ENCODE measurements at places on chromosomes 2 and 18. TPM values are rescaled to one million over a fixed set of nuclear protein-coding genes. Genes with fewer than 3 reads are reported as not detected.

DNA sequence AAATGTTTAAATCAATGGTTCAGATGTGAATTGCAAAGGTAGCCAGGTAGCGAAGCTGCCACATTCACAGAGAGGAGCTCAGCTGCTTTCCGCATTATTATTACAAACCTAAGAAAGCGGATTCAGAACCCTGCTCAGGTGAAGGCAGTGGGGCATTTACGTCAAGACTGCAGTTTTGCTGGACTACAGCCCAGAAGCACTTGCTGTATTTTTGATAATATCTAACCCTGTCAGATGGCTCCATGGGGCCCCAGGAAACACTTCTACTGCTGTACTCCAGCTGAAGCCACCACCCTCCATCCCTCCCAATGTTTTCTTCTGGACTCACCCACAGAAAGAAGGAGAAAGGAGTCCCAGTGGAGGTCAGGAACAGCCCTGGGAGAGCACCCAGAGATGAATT lies 96.9 kb downstream of the TPO start:
- H3K27ac ChIP-seq, result no peak overlapping the region
- H3K4me3 ChIP-seq, result no peak overlapping the region
- H3K36me3 ChIP-seq, result no peaks in the 10 kb centered on the region

- no peak for DNase-seq
- H3K27ac ChIP-seq, result no peak overlapping the region
- H3K4me1 ChIP-seq, result no peaks in the 10 kb centered on the region
- H3K27me3 ChIP-seq, result no peaks in the 10 kb centered on the region
- H3K36me3 ChIP-seq, result no peaks in the 10 kb centered on the region
Observed at GRCh38 chr18:36905571-36905970, 76.6 kb downstream of the KIAA1328 start.

- no peaks in the 10 kb centered on the region for H3K27me3 ChIP-seq
- H3K4me1 ChIP-seq, result no peaks in the 10 kb centered on the region
- H3K4me3 ChIP-seq, result no peak overlapping the region
- no peaks in the 10 kb centered on the region for H3K36me3 ChIP-seq
Observed at GRCh38 chr18:75654851-75655751, 227.6 kb upstream of the SMIM21 start.

GRCh38 chr18:35072616-35073015 lies 31.4 kb downstream of the MAPRE2 start:
- H3K4me1 ChIP-seq, result no peaks in the 10 kb centered on the region
- H3K27ac ChIP-seq, result no peak overlapping the region
- H3K36me3 ChIP-seq, result no peaks in the 10 kb centered on the region
- H3K4me3 ChIP-seq, result no peak overlapping the region

- H3K36me3 ChIP-seq, result no peaks in the 10 kb centered on the region
- H3K4me1 ChIP-seq, result no peaks in the 10 kb centered on the region
- no peaks in the 10 kb centered on the region for H3K27me3 ChIP-seq
- no peak overlapping the region for H3K4me3 ChIP-seq
- no peak for DNase-seq
Observed at GRCh38 chr2:25618676-25619075, 54.7 kb downstream of the DTNB start.

COL3A1 gene
- 98.1 TPM for total RNA-seq

Measured in breast epithelium (tissue), 4 donors.